GM20000 (cell line): ENCODE measurements at places on chromosomes 3 and 15.

GRCh38 chr3:183142199-183142598 is 20.3 kb downstream of the LAMP3 start:
- DNase-seq, result no peak

GRCh38 chr3:18444595-18445400 is 19.7 kb upstream of the SATB1 start:
- DNase-seq, result peak; percentile 83

GRCh38 chr3:53226142-53226840 is 29.5 kb downstream of the TKT start:
- DNase-seq, result no peak

DNA sequence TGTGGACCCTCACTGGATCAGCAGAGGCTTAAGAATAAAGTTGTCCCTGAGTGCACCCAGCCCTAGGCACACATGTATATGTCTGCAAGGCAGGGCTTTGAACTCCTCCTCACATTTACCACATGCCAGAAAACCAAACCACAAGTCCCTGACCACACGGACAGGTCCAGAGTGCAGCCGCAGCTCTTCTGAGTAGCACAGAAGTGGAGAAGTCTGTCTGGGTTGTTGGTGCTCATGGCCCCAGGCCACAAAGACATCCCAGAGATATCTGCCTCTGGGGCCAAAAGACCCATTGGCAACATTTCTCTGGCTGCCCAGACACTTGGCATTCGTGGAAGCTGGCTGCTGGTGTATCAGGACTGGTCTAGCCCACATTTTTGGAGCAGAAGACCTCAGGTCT is 17.4 kb downstream of the SUSD5 start:
- no peak for DNase-seq

DNA sequence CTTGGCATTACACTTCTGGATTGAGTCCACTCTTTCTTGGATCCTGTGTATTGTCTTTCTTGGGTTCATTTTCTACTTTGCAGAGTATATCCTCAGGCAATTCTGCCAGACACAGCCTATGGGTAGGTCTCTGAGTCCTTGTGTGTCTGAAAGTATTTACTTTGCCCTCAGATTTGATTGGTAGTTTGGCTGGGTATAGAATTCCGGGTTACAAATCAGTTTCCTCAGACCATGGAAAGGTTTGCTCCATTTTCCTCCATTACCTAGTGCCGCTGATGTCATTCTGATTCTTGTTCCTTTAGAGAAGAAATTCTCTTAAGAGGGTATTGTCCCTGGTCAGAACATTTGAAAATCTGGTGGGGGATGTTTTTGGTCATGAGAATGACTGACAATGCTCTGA is 133.2 kb downstream of the NUP210 start:
- DNase-seq, result no peak

DNA sequence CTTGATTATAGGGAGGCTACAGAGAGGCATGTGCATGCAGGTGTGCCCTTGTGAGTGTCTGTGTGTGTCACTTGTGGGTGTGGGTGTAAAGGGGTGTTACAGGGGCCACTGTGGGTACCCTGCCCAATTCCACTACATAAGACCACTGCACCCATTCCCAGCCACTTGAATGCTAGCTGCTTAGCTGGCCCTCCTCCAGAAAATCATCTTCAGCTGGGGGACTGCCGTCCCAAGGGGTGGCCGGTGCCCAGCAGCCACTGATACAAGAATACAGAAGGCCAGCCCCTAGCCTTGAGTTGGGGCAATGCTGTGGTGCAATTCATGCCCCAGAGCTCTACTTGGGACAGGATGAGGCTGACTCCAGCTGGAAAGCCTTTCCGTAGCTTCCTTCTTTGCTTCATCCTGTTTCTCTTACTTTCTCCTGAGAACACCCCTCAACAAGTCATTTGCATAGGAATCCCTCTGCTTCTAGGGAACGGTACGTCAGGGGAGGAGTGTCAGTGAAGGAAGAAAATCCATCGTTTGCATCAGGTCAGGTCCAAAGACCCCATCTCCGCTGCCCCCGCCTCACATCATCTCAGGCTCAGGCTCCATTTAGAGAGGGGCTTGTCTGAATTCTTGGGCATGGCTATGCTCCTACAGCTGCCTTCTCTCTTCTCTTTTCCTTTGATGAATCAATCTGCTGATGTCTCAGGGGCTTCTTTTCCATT is 72.0 kb downstream of the SCN5A start:
- no peak for DNase-seq

- DNase-seq, result no peak
Measured at GRCh38 chr3:9121366-9122001, 128.0 kb downstream of the SRGAP3 start.

DNA sequence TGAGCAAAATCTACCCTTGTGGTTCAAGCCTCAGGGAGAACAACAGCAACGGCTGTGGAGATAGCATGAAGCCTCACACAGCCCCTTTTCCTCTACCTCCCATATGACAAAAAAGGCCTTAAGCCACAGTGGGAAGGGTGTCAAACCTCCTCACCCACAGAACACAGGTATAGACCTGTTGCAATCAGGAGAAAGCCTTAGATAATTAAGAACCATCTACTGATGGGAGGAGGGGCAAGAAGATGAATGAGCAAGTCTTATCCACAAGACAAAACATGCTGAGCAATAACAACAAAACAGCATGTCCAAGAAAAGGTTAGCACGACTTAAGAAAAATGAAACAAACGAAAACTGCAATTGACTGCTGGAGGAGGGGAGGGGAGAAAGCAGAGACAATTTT is 272.9 kb upstream of the BCHE start:
- DNase-seq, result no peak

DNA sequence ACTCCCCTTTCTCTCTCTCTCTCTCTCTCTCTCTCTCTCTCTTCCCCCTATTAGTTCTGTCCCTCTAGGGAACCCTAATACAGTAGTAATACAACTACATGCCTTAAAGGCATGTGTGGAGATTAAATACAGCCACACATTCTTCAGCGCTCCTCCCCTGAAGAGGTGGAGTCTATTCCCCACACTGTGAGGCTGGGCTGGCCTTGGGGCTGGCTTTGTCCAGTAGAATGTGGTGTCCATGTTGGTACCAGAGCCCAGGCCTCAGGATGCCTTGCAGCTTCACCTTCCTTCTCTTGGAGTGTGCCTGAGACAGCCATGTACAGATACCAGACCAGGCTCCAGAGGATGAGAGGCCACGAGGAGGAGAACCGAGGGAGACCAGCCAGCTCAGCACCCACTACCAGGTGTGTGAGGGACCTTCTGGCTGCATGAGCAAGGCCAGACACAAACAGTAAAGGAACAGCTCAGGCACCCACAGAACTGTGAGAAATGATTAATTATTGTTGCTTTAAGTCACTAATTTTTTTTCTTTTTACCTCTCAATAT is 10.7 kb downstream of the SLC6A20 start:
- DNase-seq, result no peak

GRCh38 chr3:135449046-135449445 is 516.5 kb upstream of the PPP2R3A start:
- DNase-seq, result no peak

- DNase-seq, result no peak
Measured at GRCh38 chr3:85780806-85781205, 822.0 kb downstream of the CADM2 start.

DNA sequence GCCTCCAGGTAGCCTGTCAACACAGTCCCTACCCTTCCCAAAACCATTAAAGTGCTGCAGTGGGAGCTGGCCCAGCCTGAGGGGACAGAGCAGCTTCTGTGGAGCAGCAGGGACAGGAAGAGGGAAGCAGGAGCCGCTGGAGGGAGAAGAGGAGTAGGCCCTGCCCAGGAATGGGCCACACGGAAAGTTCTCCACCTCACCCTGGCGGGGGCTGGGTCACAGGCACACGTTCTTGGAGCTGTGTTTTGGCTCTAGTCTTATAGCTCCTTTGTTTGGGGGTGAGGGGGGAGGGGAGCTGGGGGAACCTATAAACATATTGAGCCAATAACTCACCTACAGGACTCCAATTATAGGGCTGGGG is 508.6 kb downstream of the SHQ1 start:
- DNase-seq, result no peak

DNA sequence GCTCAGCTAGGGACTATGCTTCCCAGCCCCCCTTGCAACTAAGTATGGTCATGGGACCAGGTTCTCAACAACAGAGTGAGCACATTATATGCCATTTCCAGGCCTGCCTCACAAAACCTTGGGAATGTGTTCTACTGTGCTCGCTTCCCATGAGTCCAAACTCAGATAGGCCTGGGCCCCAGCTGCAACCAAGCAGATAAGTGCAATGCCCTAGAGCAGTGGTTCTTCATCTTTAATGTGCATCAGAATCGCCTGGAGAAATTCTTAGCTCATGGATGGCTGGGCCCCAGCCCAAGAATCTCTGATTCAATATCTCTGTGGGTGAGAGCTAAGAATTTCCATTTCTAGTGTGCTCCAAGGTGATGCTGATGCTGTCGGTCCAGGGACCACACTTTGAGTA is 27.5 kb upstream of the TBC1D21 start:
- DNase-seq, result no peak

DNA sequence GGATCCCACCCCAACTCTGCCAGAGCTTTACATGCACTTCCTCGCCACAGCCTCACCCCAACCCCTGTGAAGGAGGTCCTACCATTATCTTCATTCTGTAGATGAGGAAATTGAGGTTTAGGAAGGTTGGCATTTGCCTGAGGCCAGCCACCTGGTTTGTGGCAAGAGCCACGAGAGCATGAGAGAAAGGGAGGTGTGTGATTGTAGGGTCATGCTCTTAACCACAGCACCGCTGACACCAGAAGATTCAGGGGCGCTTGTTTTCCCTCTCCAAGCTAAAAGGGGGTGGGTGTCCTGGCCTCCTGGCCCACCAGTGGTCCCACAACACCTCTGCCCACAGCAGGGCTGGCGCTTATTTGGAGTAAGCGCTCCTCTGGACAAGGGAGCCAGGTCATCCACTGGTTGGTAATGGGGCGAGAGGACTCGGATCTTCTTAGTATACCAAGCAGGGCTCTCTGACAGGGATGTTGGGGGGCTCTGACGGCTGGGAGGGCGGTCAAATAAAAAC is 691 bp downstream of the RHCG start:
- no peak for DNase-seq
